ENCODE measurements at places on chromosomes 1 and 21. TPM values are rescaled to one million over a fixed set of nuclear protein-coding genes. Genes with fewer than 3 reads are reported as not detected.

DNA sequence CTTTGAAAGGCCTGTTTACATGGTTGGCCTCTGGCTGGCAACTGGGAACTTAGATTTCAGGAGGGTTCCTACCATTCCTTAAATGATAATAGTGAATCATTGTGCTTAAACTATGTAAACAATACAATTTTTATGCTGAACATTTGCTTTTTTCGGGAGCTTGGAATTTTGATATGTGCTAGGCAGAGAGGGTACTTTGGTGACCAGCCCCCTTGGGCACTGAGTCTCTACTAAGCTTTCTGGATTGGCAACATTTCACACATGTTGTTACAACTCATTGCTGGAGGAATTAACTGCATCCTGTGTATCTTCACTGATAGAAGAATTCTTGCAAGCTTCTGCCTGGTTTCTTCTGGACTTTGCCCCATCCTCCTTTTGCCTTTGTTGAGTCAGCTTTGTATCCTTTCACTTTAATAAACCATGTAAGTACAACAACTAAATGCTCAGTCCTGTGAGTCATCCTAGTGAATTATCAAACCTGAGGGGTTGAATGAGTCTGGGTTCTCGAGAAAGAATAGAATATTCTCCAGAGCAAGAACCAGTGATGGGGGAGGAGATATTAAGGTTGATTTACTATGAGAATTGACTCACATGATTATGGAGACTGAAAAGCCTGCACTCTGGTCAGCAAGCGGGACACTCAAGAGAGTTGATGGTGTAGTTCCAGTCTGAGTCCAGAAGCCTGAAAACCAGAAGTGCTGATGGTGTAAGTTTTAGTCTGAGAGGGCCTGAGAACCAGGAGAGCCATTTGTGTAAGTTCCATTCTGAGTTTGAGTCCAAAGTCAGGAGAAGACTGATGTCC lies 3.1 kb upstream of the SLC16A4 start:
- DNase-seq: no peak

GRCh38 chr1:235236128-235236527 lies 75.1 kb upstream of the RBM34 start:
- DNase-seq: no peak

DNA sequence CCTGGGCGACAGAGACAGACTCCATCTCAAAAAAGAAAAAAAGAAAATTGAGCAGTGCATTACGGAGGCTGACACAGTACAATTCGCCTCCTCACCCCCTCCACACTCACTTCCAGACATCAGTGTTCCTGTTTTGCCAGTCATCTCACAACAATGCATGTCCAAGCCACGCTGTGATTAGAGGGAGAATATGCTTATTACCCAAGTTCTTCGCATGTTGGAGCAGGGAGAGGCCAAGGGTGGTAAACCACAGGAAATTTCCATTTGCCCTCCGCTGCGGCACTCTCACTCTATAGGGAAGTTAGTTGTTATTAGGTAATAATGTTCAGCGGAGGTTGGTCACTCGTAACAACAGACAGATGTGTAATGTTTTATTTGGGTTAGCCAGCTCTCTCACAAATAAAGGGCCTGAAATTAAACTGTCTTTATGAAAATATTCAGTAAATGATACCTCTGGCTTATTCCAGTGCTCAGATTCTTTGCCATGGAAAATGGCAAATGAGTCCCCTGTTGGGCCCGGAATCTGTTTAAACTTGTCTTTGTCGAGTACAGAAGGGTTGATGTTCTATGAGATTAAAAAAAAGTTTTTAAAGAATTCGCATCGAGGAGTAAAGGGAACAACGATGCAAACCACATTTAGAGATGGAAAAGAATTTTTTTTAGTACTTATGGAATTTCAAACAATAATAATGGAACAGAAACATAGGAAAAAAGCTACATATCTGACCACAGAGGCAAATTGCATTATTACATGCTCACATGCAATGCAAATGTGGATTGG lies 33.1 kb downstream of the KCNJ15 start:
- DNase-seq: peak; percentile 71

- DNase-seq: no peak
These were observed 1.7 kb downstream of the CNTN2 start for GRCh38 chr1:205044741-205045140.

GRCh38 chr1:22101995-22102394 lies 40.9 kb downstream of the WNT4 start:
- DNase-seq: no peak

The LRRC71 gene
- 0.53 TPM for total RNA-seq

The SLC30A2 gene
- 0.93 TPM for total RNA-seq

The ZYG11B gene
- total RNA-seq: 43.9 TPM

All from muscle of leg (tissue), 16 donors.